ENCODE measurements at places on chromosomes 6 and 20. TPM values are rescaled to one million over a fixed set of nuclear protein-coding genes. Genes with fewer than 3 reads are reported as not detected.

LY6G6D gene
- not detected for polyA plus RNA-seq

ZBP1 gene
- not detected for polyA plus RNA-seq

SLC22A23 gene
- 1.6 TPM for polyA plus RNA-seq

HLA-F gene
- not detected for polyA plus RNA-seq

SIRPB2 gene
- polyA plus RNA-seq, result not detected

- no peak for DNase-seq
Measured at GRCh38 chr6:75201021-75201420, 4.8 kb downstream of the COL12A1 start.

- no peak for DNase-seq
Measured at GRCh38 chr6:117795234-117795633, 111.8 kb upstream of the SLC35F1 start.

DNA sequence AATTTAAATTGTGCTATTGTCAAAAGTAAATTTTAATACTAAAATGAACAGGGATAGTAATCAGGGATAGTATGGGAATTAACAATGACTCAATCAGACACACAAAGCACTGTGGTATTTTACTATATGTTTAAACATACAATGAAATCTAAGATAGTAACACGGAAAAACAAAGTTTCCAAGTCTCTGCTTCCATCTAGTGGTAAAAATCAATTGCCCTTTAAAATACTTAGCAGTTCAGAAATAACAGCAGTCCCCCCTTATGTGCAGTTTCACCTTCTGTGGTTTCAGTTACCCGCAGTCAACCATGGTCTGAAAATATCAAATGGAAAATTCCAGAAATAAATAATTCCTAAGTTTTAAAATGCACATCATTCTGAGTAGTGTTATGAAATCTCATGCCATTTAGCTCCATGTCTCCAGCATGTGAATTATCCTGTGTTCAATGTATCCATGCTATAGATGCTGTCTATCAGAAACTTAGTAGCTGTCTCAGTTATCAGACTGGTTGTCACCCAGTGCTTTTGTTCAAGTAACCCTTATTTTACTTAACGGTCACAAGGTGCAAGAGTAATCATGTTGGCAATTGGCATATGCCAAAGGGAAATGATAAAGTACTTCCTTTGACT lies 58.5 kb downstream of the AHI1 start:
- peak; percentile 58 for DNase-seq

GRCh38 chr20:62342910-62343309 lies 24.2 kb downstream of the LAMA5 start:
- DNase-seq, result peak; percentile 22

DNA sequence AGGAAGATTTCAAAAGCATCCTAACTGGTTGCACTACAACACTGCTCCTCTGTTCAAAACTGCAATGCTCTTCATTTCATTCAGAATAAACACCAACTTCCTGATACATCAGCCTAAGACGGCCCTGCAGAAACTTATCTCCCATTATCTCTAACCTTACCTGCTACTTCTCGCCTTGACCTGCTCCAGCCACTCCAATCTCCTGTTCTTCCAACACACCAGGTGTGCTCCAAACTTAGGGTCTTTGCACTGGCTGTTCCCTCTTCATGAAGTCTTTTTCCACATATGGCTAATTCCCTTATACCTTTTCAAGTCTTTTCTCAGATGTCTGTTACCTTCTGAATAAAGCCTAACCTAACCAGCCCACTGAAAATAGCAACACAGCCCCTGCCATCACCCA lies 32.1 kb downstream of the PHIP start:
- no peak for DNase-seq

DNA sequence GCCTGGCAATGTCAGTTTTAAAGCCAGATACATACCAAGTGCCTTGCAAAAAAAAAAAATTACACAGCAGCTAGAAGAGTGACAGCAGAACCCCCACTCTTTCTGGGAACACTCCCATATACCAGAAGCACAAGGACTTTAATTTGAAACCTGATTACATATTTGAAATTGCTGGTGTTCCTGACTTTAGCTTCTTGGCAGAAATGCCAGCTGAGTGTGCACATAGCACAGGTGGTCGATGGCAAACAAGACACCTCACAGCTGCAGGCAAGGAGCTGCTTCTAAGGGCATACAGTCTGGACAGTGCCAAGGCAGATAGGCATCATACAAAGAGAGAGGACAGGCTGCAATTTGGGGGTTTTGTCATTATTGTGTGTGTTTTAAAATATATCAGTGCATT lies 150.7 kb upstream of the SGK1 start:
- DNase-seq, result no peak

- no peak for DNase-seq
Measured at GRCh38 chr20:63249891-63250290, 4.4 kb downstream of the NKAIN4 start.

DNA sequence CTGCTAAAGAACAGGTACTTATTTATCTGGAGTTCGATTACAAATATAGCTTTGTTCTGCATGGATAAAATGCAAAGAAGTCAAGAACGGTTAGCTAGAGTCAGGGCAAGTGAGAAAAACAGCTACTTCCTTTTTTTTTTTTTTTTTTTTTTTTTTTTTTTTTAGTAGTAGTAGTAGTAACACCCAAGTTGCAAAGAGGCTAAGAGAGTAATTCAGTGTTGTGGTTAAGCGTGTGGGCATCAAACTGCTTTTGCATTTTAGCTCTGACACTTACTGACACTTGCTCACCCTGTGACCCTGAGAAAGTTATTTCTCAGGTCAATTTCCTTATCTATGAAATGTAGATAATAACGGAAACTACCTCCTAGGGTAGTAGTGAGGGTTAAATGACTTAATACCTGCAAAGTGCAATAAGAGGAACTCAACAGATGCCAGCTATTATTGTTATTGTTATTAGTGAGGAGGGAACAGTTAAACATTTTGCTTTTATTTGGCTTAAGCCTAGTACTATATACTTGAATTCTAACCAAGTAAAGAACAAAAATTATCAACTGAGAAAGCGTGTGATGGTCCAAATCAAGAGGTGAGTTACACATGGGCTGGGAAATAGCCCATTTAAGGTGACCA lies 86.7 kb upstream of the BACH2 start:
- no peak for DNase-seq

GRCh38 chr6:163455552-163455951 lies 41.0 kb downstream of the QKI start:
- peak; percentile 28 for DNase-seq
